Central memory CD4-positive, alpha-beta T cell (primary cell): ENCODE measurements at places on chromosomes 2 and 18.

- no peak for DNase-seq
Observed at GRCh38 chr2:7962161-7962560, 719.7 kb upstream of the ID2 start.

DNA sequence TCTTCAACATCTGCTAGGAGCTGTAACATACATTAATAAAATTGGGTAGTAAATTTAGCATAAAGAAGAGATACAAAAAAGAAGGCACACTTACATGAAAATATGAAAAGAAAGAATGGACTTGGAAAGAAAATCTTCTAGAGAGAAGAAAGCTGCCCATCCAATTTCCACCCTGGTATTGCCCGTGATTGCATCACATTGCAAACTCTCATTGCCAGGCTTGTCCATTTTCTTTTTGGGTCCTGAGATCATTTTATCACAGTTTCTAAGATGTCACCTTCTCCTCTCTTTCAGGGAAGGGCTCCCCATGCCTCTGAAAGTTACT, 321.5 kb downstream of the RND3 start:
- no peak for DNase-seq

DNA sequence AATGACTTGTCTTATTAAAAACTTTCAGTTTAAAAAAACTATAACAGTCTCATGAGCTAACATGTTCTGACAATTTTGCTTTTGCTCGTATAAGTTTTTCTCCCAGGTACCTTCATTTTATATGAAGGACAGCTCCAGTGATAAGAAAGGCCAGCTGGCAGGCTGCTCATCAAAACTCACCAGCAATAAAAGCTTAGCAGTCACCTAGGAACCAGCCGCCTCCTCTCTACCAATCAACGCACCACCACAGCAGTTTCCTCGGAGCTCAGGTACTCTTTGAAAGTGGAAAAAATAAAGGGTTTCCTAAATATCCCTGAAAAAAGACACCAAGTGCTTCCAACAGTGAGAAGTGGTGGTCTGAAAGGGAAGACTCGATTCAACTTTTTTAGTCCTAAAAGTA, 100.9 kb upstream of the CCDC150 start:
- no peak for DNase-seq

- no peak for DNase-seq
Observed at GRCh38 chr2:233794128-233794658, 16.1 kb downstream of the MROH2A start.

- DNase-seq, result no peak
Observed at GRCh38 chr2:3248754-3249475, 128.7 kb downstream of the EIPR1 start.

DNA sequence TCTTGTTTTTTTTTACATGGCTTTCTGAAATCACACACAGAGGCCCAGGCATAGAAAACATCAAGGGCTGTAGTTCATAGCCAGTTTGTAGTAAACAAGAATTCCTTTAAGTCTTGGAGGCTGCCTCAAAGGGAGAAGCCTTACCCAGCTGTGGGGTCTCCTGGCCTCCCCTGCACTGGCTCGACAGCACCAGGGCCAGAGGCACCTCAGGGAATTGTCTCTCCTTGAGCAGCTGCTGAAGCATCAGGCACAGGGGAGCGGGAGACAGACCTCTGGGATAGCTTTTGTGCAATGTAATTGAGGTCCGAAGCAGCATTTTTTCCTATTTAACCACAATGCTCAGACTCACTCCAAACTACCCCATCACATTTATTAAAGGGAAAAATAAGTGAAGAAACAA, 209.1 kb downstream of the HRH4 start:
- no peak for DNase-seq

- DNase-seq, result no peak
Observed at GRCh38 chr2:62858231-62858832, 152.8 kb downstream of the EHBP1 start.
